Islet precursor cell (in vitro differentiated cells): ENCODE measurements at places on chromosomes 1 and 21.

DNA sequence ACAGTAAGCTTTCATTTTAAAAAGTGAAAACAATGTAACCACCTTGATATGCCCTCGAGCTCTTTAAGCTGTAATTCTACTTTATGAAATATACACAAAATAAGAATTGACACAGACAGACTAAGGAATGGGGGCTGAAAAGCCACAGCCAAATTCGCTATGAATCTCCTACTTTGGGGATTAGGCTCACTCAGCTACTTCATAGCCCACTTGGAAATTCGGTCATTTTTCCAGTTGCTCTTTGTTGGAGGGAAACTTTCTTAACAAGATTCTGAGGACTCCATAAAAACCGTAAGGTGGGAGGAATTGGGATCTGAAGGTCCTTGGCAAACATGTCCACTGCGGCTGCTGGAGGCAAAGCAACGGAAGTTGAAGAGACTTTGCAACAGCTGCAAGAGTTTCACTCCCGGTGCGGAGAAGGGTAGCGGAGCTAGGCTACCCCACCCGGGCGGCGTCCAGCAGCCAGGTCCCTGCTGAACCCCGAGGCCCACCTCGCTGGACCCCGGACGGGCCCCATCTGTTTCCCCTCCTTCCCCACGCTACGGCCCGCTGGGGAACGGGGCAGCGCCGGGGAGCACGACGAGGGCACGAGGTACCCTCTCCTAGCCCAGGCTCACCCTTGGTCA, 634 bp downstream of the MYCBP start:
- peak; percentile 55 for DNase-seq

DNA sequence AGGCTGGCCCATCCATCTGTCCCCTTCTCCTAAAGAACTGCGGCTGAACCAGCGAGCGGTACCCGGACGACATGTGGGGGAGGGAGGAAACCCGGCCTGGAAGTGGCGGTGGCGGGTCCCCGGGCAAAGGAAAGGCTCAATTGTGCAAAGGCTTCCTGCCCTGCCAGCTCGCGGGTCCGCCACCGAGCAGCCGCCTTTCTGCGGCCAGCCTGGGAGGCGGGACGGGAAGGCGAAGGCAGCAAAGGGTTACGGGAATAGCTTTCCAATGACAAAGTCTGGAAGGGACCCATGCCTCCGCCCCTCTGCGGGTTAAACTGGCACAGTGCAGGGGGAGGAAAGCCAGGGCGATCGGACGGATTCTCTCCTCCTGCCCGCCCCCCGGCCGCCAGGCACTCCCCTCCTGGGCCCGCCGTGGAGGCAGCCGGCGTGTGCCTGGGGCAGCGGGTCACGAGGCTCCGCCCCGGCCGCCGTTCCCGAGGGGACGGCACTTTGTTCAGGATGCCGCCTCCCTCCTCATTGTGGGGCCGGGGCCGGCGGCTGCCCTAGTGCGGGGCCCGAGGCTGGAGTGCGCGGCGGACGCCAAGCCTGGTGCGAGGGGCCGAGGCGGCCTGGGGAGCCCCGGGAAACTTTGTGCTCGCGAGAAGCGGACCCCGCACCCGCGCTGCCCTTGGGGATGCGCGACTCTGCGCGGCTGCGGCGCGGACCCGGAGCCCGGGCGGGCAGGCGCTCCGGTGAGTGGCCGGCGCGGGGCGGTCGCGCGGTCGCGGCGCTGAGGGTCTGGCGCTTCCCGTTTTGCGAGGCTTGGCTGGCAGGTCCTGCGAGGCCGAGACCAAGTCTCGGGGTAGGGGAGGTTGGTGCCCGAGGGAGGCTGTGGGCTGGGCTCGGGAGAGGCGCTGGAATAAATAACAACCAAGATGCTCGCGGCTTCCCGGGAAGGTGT, at the start of gene NAV1:
TSS of gene NAV1 (plus strand) at position 516 of the 940 bp plus-strand sequence. CDS start 83,758 bp downstream, outside the sequence.
- DNase-seq: peak; percentile 96

DNA sequence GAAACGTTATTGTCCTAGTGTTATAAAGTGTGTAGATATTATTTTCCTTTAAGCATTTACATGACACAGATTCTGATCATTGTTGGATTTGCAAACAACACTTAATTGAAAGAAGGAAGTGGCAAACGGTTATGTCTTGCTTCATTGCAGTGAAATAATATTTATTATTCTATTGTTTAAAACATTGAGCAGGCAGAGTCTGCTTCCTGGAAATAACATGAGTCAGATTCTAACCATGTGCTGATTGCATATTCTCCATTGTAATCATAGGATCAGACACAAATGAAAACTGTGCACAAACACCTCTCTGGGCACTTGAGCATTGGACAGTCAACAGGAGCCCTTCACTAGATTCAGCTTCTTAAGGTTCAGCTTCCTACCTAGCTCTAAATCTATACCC, 46.8 kb upstream of the USP25 start:
- DNase-seq: no peak

DNA sequence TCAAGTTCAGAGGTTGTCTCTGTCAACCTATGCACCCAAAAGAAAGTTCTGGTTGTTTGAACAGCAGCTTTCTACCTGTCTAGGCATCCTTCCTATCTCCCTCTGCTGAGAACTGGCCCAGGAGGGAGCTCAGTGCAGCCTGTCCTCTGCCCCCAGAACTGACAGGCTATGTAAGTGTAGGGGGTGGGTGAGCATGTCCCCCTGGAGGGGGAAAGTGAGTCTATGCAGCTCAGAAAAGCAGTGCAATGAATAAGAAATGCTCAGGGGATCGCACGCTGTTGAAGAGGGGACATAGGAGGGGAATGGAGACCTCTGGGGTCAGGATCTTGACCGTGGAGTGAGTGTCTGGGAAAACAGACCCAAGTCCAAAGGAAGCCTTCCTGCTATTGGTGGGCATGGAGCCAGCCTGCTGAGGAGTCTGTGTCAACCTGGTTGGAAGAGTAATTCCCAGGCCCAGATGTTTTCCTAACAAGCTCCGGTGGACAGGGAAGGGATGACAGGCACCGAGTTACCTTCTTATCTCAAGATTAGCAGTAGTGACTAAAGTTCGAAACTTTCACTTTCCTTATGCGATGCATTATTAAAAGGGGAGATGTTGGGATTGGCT, 26.1 kb upstream of the FHAD1 start:
- no peak for DNase-seq

DNA sequence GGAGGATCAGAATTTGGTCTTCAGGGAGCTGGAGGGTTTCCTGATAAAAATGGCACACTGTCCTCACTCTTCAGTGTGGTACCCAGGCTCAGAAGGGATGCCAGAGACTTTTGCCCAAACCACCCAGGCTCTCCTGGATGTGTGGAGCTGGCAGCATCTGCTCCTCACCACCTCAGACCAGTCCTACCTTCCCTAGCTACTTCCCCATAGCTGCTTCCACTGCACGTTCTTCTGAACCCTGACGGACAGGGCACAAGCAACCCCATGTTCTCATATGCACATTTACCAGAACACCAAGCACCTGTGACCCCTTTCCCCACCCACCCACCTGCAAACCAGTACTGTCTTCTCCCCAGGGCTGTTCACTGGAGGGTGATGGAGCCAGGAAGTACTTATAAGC, 4.7 kb downstream of the ADAR start:
- no peak for DNase-seq

GRCh38 chr1:234589854-234590620, 19.9 kb downstream of the IRF2BP2 start:
- no peak for DNase-seq

GRCh38 chr21:16912075-16912474, 600.8 kb upstream of the CXADR start:
- DNase-seq: no peak
